ENCODE measurements at places on chromosomes 4 and X.

GRCh38 chrX:65516756-65517155 lies 17.8 kb downstream of the LAS1L start:
- DNase-seq: peak; percentile 84

DNA sequence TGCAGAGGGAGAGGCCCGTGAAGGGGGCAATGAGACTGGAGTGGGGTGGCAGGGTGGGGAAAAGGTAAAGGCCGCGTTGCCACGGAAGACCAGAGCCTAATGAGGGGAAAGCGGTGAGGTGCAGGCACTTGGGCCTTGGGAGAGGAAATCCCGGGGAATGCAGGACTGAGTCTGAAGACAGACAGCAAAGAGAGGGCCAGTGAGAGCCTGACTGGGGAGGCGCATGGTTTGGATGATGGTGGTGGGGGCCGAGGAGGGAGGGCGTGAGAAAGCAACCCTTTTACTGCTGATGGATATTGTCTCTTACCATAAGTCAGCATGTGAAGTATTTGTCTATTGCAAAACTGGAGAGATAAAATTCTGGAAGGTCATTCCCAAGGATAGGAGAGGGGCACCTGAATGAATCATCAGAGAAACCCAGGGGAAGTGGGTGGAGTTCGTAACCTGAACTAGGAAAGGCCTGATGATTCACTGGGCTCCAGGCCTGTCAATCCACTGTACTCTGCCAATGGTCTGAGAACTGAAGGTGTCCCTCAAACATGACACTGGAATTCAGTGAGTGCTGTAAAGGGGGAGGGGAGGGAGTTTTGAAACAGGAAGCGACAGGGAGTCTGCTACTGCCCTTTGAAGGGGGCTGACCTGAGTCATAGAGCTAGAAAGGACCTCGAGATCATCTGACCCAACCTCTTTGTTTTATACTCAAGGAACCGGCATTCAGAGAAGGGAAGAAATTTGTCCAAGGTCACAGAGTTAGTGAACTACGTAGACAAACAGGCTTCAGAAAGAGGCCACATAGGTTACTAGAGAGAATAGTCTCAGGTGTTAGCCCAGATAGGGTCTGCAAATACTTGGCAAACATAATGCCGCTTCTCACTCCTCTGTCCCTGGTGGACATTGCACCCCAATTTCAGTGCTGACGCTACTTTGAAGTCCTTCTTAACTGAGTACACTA lies 52.2 kb downstream of the NALF2 start:
- no peak for DNase-seq

DNA sequence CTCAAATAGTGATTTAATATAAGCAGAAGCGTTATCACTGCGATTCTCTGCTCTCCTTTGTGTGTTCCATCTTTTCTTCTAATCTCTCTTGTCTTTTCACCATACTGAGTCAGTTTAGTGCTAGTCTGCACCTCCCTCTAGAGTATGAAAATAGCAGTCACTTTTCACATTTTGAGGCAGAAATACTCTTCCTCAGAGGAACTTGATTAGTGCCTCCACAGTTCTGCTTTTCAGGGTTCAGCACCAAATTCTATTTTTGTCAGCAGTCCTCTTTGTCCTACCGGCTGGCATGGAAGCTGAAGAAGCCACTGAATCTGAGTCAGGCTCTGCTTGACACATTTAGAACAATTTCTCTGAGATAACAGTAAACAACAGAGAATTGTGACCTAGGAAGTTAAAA lies 49.7 kb upstream of the ANKRD17 start:
- DNase-seq: peak; percentile 82

- no peak for DNase-seq
These were observed 495.3 kb downstream of the SPRY1 start for GRCh38 chr4:123891881-123892280.

- no peak for DNase-seq
These were observed 3.4 kb downstream of the CD38 start for GRCh38 chr4:15781427-15782095.

DNA sequence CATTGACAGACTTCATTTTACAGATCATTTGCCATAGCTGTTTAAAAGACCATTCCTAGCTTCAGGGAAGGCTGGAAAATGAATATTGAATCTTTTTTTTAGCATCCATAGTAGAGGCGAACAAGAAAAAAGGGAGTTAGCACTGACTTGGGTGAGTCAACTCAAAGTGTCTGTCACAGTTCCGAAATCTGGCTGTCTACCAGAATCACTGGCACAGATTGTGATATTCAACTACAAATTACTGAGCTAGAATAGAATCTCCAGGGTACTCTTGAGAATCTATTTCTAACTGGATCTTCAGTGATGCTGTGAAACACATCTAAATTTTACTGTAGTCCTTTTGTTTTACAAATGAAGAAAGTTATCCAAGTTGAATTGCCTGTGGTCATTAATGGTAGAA lies 31.5 kb downstream of the SEC24B start:
- DNase-seq: peak; percentile 61

- no peak for DNase-seq
These were observed 17.3 kb upstream of the TMEM192 start for GRCh38 chr4:165129924-165130323.

GRCh38 chrX:69138512-69138911 lies 26.7 kb downstream of the PJA1 start:
- no peak for DNase-seq

DNA sequence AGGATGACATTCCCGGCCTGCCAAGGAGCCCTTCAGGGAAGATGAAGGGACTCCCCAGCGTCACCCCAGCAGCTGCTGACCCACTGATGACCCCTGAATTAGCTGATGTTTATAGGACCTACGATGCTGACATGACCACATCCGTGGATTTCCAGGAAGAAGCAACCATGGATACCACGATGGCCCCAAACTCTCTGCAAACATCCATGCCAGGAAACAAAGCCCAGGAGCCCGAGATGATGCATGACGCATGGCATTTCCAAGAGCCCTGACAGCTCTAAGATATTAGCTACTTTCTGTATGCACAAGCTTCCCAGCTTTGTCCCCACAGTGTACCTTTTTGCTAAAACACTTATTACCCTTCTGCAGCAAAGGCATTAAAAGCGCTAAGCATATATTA lies 14.4 kb downstream of the AMBN start:
- no peak for DNase-seq

- DNase-seq: no peak
These were observed 174.9 kb downstream of the ADAMTS3 start for GRCh38 chr4:72394012-72394663.

DNA sequence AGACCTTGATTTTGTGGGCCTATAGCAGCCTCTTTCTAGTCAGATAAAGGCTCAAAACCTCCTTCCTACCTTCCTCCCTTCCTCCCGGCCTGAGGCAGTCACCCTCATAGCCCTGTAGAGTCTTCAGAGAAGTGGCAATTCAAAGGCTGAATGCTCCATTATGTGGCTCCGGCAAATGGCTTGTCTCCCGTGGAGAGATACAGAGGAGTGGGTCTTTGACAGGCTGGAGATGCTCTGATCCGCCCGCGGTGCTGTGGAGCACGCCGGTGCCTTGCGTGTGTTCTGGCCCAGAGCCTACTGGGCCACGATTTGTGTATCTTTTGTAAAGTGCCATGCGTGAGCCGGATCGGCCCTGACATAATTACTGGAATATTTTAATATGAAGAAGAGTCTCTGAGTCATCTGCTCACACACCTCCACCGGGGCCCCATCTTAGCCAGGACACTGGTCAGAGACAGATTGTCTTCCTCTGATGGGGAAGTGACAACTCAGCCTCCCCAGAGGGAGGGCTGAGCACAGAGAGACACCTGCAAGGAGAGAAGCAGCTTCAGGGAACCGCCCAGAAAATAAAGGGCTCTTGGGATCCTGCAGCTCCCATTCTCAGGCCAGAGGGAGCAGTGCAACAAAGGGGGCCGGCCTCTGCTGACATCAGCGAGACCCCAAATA lies 88.7 kb downstream of the DCTD start:
- DNase-seq: peak; percentile 66

DNA sequence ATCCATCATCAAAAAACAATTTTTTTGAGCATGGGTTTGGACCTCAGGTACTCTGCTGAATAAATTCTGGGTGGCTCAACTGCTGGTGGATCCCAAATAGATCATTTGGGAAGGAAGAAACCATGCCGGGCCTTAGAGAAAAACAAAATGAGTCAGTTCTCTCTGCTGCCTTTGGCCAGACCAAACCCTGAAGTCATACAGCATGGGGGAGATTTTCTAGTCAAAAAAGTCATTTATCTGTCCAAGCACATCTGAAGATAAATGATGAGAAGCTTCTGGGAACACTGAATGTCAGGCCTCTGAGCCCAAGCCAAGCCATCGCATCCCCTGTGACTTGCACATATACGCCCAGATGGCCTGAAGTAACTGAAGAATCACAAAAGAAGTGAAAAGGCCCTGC lies 261.4 kb downstream of the DHX15 start:
- DNase-seq: no peak

- DNase-seq: no peak
These were observed 347.7 kb downstream of the FBXO8 start for GRCh38 chr4:173935622-173936405.

GRCh38 chr4:159229164-159229563 lies 126.3 kb downstream of the RAPGEF2 start:
- DNase-seq: peak; percentile 68

GRCh38 chrX:17876135-17876534 lies 15.0 kb upstream of the RAI2 start:
- no peak for DNase-seq

- DNase-seq: no peak
These were observed 35.3 kb upstream of the GPM6B start for GRCh38 chrX:13852001-13852695.

DNA sequence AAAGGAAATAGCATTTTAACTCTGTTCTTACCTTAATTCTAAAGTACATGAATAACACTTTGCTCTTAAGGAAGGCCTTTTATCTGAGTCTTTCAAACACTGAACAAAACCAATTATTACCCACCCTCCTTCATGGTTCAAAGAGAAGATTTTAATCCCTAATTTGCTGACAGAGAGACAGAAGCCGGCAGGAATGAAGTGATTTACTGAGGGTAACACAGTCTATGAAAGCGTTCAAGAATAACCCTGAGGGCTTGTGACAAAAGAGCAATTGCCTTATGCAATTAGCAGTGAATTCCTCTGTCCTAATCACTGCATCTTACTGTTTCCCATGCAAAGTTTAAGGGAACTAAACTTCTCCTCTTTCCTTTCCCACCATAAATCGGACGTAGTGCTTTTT lies 144.1 kb downstream of the PACRGL start:
- no peak for DNase-seq
